Activated CD8-positive, alpha-beta memory T cell treated with anti-CD3 and anti-CD28 coated beads, Interleukin-2, amount 50 U/mL, for 48 hours (primary cell): ENCODE measurements at places on chromosomes 16 and 17.

- no peak for DNase-seq
Observed at GRCh38 chr17:38786372-38786771, 13.0 kb downstream of the PIP4K2B start.

- DNase-seq = no peak
Observed at GRCh38 chr16:68491576-68491950, 43.3 kb upstream of the SMPD3 start.

- DNase-seq = peak; percentile 90
Observed at GRCh38 chr17:15502369-15503112, 35.1 kb upstream of the CDRT4 start.

GRCh38 chr16:14181371-14182050 lies 110.4 kb downstream of the MRTFB start:
- DNase-seq = no peak

GRCh38 chr17:18006495-18007239 lies 32.3 kb downstream of the ATPAF2 start:
- no peak for DNase-seq

DNA sequence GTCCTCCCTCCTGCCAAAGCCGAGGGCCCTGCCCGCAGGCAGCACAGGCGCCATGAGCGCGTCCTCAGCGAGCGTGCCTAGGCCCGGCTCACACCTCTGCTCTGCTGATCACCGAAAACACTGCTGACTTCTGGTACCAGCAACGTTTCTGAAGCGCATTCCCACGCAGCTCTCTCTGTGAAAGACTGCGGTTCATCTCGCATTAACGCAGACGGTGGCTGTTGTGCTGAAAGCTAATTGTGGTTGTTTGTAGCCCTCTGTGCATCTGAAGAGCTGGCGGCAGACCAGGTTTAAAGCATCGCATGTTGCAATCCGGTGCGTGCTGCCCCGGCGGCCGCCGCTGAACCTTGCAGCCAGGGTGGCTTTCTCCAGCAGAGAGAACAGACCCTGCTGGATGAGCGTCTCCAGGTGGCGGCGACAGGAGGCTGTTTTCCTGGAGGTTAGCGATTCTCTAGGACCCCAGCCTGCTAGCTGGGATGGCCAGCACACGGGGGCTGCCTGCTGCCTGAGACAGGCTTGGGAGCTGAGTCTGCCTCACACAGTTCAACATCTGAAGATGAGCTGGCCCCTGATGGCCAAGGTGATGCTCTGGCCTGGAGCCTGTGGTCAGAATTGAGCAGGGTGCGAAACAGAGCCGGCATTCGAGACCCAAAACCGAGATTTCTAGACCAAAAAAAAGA lies 49.8 kb upstream of the CHMP6 start:
- DNase-seq = no peak

DNA sequence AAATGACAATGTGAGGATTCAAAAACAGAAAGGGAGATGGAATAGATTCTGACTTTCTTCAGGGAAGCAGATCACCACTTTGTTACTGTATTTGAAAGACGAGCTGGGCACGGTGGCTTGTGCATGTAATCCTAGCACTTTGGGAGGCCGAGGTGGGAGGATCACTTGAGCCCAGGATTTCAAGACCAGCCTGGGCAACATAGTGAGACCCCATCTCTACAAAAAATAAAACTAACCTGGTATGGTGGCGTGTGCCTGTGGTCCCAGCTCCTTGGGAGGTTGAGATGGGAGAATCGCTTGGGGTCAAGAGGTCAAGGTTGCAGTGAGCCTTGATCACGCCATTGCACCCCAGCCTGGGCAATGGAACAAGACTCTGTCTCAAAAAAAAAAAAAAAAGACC lies 34.0 kb downstream of the PIGL start:
- peak; percentile 20 for DNase-seq

- no peak for DNase-seq
Observed at GRCh38 chr16:25419681-25420080, 162.0 kb upstream of the ZKSCAN2 start.

DNA sequence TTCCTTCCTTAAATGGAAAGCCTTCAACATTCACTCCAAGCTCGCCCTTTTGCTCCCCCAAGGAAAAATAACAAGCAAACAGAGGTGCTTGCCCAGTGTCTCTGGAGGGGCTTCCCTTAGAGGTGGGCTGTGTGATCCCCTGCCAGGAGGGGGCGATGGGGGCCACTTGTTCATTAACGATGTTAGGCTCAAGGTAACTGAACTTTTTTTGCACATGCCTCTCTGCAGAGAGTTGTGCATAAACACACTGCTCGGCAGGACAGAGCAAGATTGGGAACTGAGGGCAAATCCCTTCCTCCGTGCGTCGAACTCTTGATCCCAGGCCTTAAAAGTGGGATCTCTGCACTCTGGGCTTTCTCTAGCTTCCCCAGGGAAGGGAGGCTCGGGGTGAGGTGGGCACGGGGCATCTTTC lies 15.5 kb upstream of the NAGLU start:
- no peak for DNase-seq

DNA sequence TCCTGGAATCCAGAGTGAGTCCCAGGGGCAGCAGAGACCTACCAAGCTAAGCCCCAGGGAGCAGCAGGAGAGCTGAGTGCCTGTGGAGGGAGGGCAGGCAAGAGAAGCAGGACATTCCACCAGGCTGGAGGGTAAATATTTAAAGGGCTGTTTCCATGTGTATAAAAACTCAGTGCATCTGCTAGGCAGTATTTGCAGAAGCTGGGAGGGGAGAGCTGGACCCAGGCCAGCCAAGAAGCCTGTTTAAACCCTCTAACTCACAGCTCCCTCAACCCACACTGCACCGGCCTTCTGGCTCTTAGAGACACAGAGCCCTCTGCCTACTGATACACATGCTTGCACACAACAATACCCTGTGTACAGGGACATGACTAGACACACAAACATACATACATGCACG lies 22.5 kb upstream of the TMEM132E start:
- DNase-seq = no peak

DNA sequence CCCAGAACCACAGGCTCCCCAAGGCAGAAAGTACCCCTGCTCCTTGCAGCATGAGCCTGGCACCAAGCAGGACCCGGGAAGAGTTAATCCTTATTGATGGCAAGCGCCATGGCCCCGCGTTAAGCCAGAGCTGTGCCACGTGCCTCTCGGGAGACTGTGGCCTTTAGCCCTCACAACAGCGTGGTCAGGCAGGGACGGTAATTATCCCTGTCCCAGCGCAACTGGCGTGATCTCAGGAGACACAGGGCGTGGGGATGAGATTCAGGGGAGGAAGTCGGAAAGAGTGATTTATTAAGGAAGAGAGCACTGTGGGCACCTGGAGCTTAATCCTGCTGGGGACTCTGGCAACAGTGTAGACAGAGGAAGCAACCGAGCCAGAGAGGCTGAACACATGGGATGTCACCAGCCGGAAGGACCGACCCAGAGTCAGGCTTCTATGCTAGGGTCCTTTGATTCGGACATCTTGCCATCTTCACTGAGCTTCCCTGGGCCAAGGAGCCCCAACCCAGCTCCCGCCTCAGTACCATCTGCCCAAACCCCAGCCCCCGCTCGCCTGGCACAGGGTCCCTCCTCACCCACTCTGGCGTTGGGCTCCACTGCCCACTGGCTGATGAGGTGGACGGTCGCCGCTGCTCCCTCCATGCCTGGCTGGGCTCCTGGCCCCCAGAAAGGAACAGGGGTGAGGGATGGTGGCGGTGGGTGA lies 16.9 kb downstream of the OTOP3 start:
- DNase-seq = no peak
